Small intestine (tissue), 16 donors: ENCODE measurements at places on chromosomes 4 and X. TPM values are rescaled to one million over a fixed set of nuclear protein-coding genes. Genes with fewer than 3 reads are reported as not detected.
A peak's percentile ranks its signal among the peaks of the same experiment; 100 is the strongest.

DNA sequence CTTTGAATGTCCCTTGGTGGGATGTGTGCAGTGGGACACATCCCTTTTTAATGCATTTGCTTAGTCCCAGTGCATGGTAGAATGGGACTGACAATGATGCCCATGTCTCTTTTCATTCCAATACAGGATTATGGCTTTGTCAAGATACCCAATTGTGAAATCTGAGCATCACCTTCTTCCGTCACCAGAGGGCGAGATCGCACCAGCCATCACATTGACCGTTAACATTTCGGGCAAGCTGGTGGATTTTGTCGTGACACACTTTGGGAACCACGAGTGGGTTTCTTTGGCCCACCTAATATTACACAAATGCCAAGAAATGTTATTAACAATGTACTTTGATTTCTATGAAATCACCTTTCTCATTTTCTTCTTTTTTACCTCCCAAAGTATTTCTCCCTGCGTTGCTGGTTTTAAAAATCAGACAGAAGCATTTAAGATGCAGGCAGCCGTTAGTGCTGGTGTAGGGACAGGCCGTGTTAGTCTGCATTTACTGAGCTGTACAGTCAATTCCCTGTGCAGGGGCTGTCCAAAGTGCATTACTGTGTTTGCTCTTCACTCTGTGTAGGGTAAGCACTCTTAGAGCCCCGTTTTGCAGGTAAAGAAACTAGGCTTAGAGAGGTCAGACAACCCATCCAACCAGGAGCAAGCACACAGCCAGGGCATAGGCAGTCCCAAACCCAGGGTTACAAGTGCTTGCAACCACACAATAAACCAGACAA, 46.5 kb downstream of the CWH43 start:
- DNase-seq, result no peak

- DNase-seq, result no peak
Observed at GRCh38 chr4:138982754-138983153, 32.8 kb upstream of the NOCT start.

GRCh38 chr4:590313-590841, 14.3 kb upstream of the TMEM271 start:
- DNase-seq, result no peak

DNA sequence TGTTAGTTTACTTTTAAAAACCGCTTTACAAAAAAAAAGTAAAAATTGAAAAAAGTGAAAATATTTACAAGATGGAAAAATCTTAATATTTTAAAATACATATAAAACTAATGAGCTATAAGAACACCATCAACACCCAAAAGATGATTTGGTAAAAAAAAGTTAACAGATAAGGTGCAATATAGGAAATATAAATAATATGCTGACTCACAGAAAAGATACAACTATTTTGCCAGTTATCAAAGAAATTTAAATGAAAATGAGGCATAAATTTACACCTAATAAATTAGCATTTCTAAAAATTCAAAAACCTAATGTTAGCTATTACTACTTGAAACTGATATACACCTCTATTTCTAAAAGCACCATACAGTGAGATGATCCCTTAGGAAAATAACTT, 54.5 kb downstream of the BRWD3 start:
- DNase-seq, result no peak

GRCh38 chr4:77127215-77127614, 29.8 kb upstream of the CCNG2 start:
- DNase-seq, result no peak

The MED28 gene
- 8.6 TPM for polyA plus RNA-seq

DNA sequence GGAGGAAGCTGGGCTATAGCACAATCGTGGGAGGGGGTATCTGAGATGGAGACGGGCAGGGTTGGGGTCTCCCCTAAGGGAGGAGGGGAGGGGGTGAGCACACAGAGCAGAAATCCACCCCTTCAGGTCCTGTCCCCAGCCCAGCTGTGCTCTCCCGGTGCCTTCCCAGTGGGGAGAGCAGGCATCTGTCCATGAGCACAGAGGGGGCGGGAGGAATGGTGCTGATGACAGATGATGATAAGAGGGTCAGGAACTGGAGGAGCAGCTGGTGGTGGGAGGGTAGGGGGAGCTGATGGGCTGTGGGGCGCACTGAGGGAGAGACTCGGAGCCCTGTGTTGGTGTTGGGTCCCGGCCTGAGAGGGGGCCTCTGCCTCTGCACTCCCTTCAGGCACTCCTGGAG, 8.6 kb downstream of the ATP2B3 start:
- no peak for DNase-seq

- no peak for DNase-seq
Observed at GRCh38 chr4:53813998-53814397, 222.7 kb upstream of the LNX1 start.

The KLHL34 gene
- 0.81 TPM for polyA plus RNA-seq

DNA sequence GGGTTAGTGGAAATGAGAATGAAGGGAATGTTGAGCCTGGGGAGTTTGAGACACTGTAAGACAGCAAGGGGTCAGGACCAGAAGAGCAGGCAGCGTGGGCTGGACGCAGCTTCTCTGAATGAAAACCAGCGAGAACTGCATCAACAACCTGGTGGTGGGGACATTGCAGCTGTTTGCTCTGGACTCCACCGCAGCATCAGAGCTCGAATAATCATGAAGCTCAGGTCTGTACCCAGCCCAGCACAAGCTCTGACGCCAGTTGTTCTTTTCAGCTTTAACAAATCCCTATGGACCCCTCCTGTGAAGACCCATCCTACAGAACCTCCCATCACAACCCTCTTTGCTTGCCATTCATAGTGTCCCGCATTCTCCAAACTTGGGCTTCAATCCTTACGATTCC, 106.8 kb upstream of the PNPLA4 start:
- no peak for DNase-seq

- DNase-seq, result no peak
Observed at GRCh38 chrX:21699136-21699535, 41.0 kb upstream of the KLHL34 start.

DNA sequence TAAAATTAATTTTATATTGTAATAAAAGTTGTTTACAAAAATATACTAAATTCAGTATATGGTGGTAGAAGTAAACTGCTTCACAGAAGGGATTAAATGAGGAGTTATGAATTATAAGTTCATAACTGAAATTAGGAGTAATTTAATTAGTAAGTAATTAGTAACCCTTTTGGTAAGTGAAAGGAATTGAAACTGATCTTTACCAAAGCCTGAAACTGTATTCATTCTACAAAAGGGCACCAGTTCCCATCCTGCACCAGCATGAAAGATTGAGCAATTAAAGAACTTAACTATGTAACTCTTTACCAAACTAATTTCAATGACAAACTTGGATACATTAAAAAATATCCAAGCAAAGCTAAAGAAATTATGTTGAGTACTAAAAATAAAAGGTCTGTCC, 8.2 kb downstream of the MED14 start:
- DNase-seq, result no peak

- no peak for DNase-seq
Observed at GRCh38 chr4:107129076-107129475, 93.0 kb upstream of the DKK2 start.

The GABRG1 gene
- polyA plus RNA-seq, result not detected

DNA sequence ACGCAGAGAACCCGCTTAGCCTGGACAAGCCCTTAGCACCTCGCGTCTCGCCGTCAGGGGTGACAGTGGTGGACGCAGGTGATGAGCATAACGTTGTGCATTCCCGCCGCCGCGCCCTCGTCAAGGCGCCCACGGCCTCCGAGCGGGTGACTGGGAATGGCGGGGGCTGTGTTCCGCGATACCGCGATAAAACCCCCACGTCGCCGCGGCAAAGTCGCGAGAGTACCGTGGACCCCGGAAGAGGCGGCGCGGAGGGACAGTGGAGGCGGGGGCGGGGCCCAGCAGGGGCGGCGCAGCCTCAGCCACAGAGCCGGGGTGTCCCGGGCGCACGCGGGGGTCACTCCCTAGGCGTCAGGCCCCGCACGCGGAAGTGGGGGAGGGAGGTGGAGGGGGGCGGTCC, 53.8 kb downstream of the ZFYVE28 start:
- DNase-seq, result peak; percentile 20

GRCh38 chr4:83905952-83906351, 370.0 kb downstream of the GPAT3 start:
- no peak for DNase-seq

The C4orf50 gene
- polyA plus RNA-seq, result not detected

The ARHGEF6 gene
- 1.1 TPM for polyA plus RNA-seq

- DNase-seq, result no peak
Observed at GRCh38 chr4:111681270-111681669, 464.0 kb upstream of the FAM241A start.

The SULT1E1 gene
- polyA plus RNA-seq, result 13.2 TPM
